ENCODE measurements at places on chromosomes 6 and 20.
A peak's percentile ranks its signal among the peaks of the same experiment; 100 is the strongest.

GRCh38 chr6:25359891-25360290, 80.7 kb downstream of the CARMIL1 start:
- no peak for DNase-seq

- DNase-seq, result no peak
Measured at GRCh38 chr20:41563087-41563486, 55.1 kb downstream of the CHD6 start.

- DNase-seq, result peak; percentile 76
Measured at GRCh38 chr6:27866357-27867050, 45.7 kb downstream of the OR2B2 start.

DNA sequence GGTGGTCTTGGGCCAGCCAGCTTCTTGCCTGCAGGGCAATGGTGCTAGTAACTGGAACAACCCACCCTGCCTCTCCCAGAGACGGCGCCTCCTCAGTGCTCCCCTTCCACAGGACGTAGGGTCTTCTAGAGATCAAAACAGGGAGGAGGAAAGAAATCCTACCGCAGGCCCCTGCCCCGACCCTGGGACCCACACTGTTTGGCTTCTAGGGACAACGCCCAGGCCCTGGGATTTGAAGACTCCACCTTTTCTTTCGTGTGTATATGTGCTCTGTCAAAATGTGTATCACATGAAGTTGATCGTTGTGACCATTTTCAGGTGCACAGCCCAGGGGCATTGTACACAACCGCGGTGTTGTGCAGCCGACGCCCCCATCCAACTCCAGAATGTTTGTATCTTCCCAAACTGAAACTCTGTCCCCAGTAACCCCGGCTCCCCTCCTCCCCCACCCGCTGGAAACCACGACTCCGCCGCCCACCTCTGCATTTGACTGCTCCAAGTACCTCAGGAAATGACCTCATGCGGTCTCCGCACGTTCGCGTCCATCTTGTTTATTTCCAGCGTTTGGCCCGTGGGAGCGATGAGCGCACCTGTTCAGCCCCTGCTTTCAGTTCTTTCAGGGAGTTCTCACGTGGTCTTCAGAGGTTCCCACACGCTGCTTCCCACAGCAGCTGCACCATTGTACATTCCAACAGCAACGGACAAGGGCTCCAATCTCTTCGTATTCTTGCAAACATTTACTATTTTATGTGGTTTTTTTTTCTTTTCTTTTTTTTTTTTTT, 3.4 kb upstream of the BHLHE23 start:
- peak; percentile 55 for DNase-seq

DNA sequence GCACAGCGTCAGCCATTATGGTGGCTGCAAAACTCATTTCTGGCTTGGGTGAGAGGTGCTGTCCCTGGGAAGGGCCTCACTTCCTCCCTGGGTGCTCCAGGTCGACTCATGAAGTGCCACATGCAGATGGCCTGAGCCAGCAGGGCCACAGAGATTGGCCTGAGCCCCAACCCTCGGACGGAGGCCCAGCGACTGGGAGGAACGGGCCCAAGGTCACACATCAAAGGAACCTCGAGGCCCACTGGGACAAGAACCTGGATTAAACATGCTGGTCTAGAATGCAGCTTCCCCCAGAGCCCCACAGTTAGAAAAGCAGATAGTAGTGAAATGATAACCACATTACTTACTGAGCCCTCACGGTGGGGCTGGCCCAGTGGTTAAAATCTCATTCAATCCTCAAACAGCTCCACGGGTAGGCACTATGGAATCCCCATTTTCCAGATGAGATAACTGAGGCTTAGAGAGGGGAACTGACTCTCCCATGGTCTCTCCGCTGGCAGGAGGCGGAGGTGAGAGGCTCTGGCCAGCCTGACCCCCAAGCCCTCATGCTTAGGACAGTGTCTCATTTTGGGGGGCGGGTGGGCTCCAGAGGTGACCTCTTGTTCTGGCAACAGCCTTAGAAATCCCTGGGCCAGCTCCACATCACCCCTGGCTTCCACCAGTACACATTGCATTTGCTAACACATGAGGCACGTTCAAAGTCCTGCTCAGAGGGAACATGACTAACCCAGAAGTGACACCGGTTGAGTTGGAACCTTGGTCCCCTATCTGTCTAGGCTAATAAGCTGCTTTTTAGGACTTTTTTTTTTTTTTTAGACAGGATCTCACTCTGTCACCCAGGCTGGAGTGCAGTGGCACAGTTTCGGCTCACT, 53.0 kb downstream of the SRC start:
- DNase-seq, result no peak

- DNase-seq, result no peak
Measured at GRCh38 chr6:48135323-48136084, 24.5 kb upstream of the PTCHD4 start.

GRCh38 chr6:2938632-2939083, 32.7 kb downstream of the SERPINB6 start:
- DNase-seq, result no peak

DNA sequence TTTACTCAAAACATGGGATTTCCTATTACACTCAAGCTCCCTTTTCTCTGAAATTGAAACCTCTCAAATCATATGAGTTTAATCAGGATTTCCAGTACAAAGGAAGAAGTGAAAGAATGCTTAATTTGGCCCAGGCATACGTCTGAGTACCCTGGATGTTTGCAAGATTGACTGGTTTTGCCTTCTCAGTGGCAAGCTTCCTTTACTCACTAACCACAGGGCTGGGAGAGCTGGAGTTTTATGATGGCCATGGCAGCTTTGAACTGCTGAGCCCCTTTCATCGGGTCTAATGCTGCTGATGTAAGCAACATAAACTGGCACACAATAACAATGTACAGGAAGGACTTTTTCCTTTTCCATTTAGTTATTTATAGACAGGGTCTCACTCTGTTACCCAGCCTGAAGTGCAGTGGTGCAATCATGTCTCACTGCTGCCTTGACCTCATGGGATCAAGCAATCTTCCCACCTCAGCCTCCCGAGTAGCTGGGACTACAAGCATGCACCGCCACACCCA, 194.8 kb downstream of the SLC35F1 start:
- DNase-seq, result no peak

Measured in dermis blood vessel endothelial cell (primary cell).